ENCODE measurements at places on chromosomes 3 and 15. TPM values are rescaled to one million over a fixed set of nuclear protein-coding genes. Genes with fewer than 3 reads are reported as not detected.

GRCh38 chr3:160556141-160556540 lies 9.2 kb downstream of the KPNA4 start:
- no peak overlapping the region for H3K27ac ChIP-seq
- H3K36me3 ChIP-seq = no peaks in the 10 kb centered on the region
- no peaks in the 10 kb centered on the region for H3K4me1 ChIP-seq

- H3K27me3 ChIP-seq = no peaks in the 10 kb centered on the region
- no peak for DNase-seq
- no peaks in the 10 kb centered on the region for H3K4me1 ChIP-seq
- H3K4me3 ChIP-seq = no peak overlapping the region
- H3K36me3 ChIP-seq = no peaks in the 10 kb centered on the region
Measured at GRCh38 chr3:98906230-98906629, 4.7 kb upstream of the DCBLD2 start.

DNA sequence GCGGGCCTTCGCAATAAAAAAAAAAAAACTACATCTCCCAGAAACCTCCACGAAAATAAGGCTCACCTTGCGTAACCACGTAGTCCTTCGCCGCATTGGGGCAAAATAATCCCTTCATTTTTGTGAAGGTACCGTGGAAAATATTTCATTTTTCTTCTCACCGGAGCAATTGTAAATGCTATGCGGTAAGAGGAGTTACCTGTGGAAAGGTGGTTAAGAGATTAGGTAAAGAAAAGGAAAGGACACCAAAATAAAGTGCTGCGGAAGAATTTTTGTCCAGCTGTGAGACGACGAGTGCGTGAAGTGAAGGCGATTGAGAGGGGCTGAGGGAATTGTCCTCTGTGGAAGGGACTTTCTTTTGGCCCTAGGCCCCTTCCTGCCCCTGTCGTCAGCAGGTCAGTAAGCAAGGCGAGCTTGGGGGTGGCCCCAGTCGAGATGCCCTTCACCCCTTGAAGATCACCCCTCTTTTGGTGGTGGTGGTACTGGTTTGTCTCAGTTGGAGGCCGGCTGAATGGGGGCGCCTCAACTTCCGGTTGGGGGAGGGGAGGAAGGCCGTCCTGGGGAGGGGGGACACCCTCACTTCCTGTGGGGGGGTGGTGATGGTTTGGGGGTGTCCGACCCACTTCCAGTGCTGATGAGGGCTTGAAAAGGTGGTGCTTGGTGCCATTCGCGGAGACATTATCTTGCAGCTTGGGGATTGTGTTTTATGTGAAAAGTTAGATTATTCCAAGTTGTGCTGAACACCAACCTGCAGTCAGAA lies at the start of gene HMG20A:
TSS of gene HMG20A (plus strand) at position 279 of the 760 bp plus-strand sequence. CDS start 37,520 bp downstream, outside the sequence.
- H3K4me1 ChIP-seq = peaks cover 20% of the 10 kb centered on the region
- H3K27ac ChIP-seq = peak within 1 kb of the TSS; percentile 97
- peak within 1 kb of the TSS; percentile 99 for H3K4me3 ChIP-seq
- H3K36me3 ChIP-seq = no peaks in the 10 kb centered on the region
- peak; percentile 73 for DNase-seq

DNA sequence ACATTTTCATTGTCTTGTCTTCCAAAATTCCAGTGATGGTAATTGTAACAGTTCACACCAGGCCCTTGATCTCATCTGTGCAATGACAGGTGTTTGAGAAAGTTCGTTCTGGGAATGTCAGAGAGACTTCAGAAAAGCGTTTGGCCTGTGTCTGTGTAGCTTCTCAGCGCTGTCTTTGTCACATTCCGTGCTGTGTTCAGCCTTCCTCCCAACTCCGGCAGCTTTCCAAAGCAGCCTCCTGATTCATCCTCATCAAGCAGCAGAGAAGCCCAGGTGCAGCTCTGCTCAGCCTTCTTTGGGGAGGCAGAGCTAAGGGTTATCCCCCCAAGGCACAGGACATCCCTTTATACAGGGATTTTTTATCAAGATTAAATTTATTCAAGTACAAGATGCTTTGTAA lies 494.0 kb upstream of the SUCLG2 start:
- no peaks in the 10 kb centered on the region for H3K36me3 ChIP-seq
- H3K27me3 ChIP-seq = no peaks in the 10 kb centered on the region
- DNase-seq = no peak
- no peaks in the 10 kb centered on the region for H3K4me1 ChIP-seq
- no peak overlapping the region for H3K27ac ChIP-seq
- H3K4me3 ChIP-seq = no peak overlapping the region

DNA sequence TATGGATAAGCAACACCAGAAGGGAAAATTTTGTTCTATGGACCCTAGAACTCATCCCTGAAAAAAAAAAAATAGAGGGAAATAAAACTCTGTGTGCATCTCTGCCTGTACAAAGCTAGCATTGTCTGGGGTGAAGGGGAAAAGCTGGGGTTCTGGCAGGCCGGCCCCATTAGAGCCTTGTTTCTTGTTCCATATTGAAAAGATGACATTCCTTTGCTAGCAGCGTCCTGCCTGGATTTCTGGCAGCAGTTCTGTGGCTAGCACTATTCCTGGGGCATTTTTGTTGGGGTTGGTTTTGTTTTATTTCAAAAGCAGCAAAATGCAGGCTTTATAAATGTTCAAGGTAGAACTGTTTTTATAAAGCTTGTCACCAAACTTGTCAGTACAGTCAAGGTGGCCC lies 45.2 kb downstream of the RARB start:
- DNase-seq = no peak
- no peak overlapping the region for H3K4me3 ChIP-seq
- H3K36me3 ChIP-seq = no peaks in the 10 kb centered on the region

DNA sequence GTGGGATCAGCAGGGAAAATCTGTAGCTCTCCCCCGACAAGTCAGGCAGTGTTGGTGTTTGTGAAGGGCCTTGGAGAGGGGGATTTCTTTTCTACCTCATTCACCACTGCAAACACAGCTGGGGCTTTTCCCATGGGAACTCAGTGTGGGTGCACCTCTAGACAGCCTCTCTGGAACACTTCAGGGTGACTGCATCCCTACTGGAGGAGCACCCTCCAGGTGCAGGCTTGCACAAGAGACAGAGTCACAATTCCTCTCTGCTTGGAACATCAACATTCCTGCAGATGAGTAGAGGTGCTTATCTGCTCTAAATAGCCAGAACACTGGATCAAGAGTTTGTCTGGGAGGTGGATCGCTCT lies 72.7 kb upstream of the AKAP13 start:
- no peak overlapping the region for H3K27ac ChIP-seq
- no peaks in the 10 kb centered on the region for H3K36me3 ChIP-seq
- no peaks in the 10 kb centered on the region for H3K4me1 ChIP-seq
- no peaks in the 10 kb centered on the region for H3K27me3 ChIP-seq
- H3K4me3 ChIP-seq = no peak overlapping the region

The SORD gene
- 6.5 TPM for total RNA-seq

GRCh38 chr15:22810033-22810852 lies 23.8 kb downstream of the NIPA1 start:
- H3K27ac ChIP-seq = no peak overlapping the region
- H3K27me3 ChIP-seq = no peaks in the 10 kb centered on the region
- no peak overlapping the region for H3K4me3 ChIP-seq
- peaks cover 8% of the 10 kb centered on the region for H3K36me3 ChIP-seq
- no peak for DNase-seq

DNA sequence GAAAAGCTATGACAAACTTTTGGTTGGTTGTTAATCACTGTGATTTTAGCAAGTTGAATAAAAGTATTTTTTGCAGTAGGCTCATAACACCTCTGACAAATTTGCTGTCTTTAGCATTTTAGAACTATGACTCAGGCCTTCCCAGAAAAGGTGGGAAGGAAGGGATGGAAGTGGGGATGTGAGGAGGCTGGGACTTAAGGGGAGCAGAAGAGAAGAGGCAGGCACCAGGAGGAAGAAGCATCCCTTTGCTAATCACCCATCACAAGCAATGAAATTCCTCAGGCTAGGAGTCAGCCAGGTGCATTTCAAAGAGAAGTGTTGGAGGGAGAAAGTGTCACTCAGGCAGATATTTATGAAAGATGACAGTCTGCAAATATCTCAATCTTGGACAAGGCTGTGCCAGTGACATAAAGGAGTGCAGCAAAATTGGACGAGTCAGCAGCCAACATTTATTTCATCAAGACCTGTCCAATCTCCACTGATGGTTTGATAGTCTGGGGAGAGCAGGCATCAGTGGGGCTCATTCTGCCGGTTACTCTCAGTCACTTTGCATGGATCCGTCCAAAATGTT lies 337.3 kb upstream of the ARRDC4 start:
- DNase-seq = no peak
- no peaks in the 10 kb centered on the region for H3K36me3 ChIP-seq
- no peaks in the 10 kb centered on the region for H3K4me1 ChIP-seq

GRCh38 chr15:62545467-62546227 lies 380.6 kb upstream of the C2CD4B start:
- H3K27ac ChIP-seq = peak overlapping the region; percentile 75
- H3K27me3 ChIP-seq = no peaks in the 10 kb centered on the region
- H3K36me3 ChIP-seq = no peaks in the 10 kb centered on the region
- H3K4me3 ChIP-seq = no peak overlapping the region
- peak; percentile 76 for DNase-seq
- H3K4me1 ChIP-seq = peaks cover 61% of the 10 kb centered on the region

DNA sequence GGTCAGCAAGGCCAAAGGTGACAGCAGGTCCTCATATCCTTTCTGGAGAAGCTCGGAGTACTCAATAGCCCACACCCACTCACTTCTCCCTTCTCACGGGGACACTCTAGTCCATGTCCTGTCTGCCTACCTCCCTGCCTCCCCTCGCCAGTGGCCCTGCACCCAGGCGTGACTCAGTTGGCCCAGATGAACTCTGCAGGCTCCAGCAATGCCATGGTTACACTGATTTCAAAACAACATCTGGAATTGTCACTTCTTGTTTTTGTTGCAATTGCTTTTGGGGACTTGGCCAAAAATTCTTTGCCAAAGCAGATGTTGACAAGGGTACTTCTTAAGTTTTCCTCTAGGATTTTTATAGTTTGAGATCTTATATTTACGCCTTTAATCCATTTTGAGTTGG lies 13.0 kb downstream of the IL16 start:
- H3K27ac ChIP-seq = no peak overlapping the region
- no peaks in the 10 kb centered on the region for H3K4me1 ChIP-seq
- no peak for DNase-seq
- H3K27me3 ChIP-seq = no peaks in the 10 kb centered on the region
- H3K4me3 ChIP-seq = no peak overlapping the region

The ZNF80 gene
- 23.7 TPM for total RNA-seq

- no peaks in the 10 kb centered on the region for H3K27me3 ChIP-seq
- H3K36me3 ChIP-seq = peaks cover 11% of the 10 kb centered on the region
Measured at GRCh38 chr3:196275126-196275525, 12.4 kb downstream of the PCYT1A start.

All from ascending aorta (tissue), 2 donors.